ENCODE measurements at places on chromosomes 1 and 21.

GRCh38 chr1:88472714-88473113 is 211.4 kb upstream of the PKN2 start:
- no peak for DNase-seq

GRCh38 chr1:202150602-202151001 is 6.1 kb upstream of the ARL8A start:
- DNase-seq, result no peak

GRCh38 chr1:186899577-186899976 is 70.8 kb downstream of the PLA2G4A start:
- DNase-seq, result no peak

GRCh38 chr1:197761654-197762053 is 13.6 kb downstream of the DENND1B start:
- DNase-seq, result no peak

DNA sequence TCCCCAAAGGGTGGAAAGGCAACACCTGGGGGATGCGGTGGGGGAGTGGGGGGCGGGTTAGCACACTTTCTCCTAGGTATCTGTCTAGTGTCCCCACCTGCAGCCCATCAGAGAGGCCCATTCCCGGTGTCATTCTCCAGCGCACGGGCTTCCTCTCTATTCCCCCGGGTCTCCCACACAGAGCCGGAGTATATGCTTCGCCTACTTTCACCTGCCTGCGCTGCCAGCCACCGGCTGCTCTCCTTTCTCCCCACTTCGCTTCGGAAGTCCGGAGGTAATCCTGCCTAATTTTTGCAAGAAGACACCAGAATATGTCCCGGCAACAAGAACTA is 852 bp downstream of the RGS7 start:
- no peak for DNase-seq

DNA sequence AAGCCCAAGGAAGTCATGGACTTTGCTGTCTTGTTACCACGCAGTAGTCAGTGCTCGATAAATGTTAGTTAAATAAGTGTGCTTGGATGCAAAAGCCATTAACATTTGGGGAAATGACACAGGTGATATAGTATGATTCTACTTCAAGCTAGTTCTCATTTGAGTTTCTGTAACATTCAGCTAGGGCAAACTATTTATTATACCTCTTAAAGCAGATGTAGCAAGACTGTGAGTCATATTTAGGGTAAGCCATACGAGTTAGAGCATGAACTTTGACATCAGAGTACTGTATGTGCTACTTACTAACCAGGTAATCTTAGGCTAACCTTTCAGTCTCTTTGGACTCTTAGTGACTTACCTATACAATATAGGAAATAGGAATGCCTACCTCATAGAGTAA is 21.0 kb downstream of the CLCA4 start:
- no peak for DNase-seq

GRCh38 chr1:156625436-156626078 is 6.3 kb downstream of the HAPLN2 start:
- DNase-seq, result no peak

DNA sequence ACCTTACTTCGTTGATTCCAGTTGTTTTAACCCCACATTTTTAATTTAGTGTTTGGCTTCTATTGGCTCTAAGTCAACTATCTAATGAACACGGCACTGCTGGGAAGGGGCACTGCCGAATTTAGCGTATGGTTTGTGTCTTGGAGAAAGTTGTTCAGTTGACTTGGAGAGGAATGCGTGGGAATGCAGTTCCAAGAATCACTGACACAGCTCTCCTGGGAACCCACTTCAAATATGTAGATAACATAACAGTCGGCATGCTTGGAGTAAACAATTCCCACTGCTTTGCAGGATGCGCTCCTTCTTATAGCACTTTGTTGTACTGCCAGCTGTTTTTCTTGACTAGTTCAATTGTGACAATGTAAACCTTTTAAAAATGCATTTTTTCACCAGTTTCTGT is 104.3 kb downstream of the RYR2 start:
- DNase-seq, result no peak

DNA sequence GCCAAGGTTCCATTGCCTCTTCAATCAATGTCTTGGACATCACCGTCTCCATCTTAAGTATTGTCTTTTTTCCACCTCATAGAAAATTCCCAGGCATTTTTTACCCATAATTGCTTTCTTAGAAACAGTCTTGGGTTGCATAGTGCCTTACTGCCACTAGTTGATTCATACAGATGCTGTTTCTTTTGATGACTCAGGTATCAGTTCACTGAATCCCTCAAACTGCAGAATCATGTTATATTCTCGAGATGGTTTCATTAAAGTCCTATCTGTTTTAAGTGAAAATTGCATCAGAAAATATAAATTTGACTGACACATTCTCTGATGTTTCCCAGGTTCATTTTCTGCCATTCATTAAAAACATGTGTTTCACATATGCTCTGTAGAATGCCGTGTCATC is 1489.1 kb downstream of the BRINP3 start:
- DNase-seq, result no peak

DNA sequence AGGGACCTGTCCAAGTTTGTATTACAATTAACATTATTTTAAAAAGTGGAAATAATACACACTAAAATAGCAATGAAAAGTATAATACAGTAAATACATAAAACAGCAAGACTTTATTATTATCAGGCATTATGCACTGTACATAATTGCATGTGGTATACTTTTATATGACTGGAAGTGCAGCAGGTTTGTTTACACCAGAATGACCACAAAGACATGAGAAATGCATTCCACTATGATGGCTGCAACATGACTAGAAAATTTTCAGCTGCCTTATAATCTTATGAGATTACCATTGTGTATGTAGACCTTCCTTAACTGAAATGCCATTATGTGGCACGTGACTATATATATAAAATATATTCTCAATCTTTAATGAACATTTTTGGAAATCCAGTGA is 1699.6 kb downstream of the KCNT2 start:
- no peak for DNase-seq
